Stimulated activated naive CD8-positive, alpha-beta T cell treated with anti-CD3 and anti-CD28 coated beads, Interleukin-15, amount 100 ng/mL, for 72 hours (primary cell): ENCODE measurements at places on chromosomes 1 and 21.
A peak's percentile ranks its signal among the peaks of the same experiment; 100 is the strongest.

DNA sequence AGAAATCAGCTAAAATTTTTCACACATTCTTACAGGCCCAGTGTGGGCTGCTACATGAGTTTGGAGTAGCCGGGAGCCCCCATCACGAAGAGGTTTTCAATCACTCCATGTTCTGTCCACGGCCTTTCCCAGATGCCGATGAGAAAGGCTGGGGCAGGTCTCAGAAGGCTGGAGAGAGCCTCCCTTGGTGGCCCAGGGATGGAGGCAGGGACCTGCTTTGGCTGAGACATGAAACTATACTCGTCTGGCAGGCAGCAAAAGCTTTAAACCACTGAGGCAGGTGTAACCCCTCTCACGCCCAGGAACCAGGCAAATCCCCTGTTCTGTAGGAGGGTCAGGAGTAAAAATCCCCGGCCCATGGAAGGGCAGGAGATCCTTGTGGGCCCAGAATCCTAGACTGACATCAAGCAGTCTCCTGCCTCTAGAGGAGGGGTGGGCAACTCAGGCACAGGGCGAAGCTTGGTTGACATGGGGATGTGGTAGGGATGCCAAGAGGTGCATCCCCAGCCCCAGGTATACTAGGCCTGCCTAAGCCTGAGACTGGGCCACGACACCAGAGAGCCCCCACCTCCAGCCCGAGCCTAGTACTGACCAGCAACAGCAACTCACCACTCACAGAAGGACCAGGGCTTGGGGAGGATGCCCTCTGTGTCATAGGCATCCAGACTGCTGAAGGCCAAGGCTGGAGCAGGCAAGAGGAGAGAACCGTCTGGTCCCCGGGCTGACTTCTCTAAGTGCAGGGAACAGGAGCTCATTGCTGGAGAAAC lies 9.1 kb downstream of the MMEL1 start:
- DNase-seq: no peak

GRCh38 chr1:58773406-58773840 lies 10.4 kb downstream of the JUN start:
- DNase-seq: no peak

- DNase-seq: no peak
These were observed 39.1 kb downstream of the KCNC4 start for GRCh38 chr1:110249256-110249655.

DNA sequence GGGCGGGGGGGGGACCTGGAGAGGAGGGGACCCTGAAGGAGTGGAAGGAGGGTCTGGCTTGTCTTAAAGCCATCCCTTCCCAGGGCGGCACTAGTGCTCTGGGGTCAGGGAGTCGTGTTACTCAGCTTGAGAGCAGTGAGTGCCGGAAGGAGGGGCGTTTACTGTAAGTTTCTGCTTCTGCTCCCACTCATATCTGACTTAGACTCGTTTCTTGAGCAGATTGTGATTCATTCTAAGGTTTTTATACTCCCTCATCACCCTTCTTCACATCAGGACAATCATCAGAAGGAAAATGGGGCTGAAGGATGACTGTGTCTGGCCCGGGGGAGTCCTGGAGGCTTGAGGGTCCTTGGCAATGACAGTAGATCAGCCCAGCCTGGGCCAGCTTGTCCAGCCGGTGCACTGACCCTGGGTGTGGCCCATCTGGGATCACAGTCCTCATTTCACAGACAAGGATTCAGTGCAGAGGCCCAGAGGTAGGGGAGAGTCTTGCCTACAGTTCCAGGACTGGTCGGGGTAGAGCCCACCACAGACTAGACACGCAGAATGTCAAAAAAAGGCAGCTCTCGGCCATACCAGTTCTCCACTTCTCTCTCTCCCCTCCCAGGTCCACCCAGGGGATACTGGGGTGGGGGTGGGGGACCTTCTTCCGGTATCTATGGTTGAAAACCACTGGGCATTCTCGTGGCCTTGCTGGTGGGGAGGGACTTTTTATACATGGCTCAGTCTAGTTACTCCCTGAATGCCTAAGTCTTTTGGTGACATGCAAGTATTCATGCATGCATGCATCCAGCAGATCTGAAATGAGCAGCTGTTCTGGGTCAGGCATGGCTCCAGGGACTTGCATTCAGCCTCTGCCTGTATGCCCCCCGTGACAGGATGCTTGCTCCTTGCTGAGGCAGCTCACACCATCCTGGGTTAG lies 5.1 kb downstream of the TNFRSF8 start:
- peak; percentile 62 for DNase-seq

GRCh38 chr21:26115899-26116298 lies 54.7 kb downstream of the APP start:
- no peak for DNase-seq

DNA sequence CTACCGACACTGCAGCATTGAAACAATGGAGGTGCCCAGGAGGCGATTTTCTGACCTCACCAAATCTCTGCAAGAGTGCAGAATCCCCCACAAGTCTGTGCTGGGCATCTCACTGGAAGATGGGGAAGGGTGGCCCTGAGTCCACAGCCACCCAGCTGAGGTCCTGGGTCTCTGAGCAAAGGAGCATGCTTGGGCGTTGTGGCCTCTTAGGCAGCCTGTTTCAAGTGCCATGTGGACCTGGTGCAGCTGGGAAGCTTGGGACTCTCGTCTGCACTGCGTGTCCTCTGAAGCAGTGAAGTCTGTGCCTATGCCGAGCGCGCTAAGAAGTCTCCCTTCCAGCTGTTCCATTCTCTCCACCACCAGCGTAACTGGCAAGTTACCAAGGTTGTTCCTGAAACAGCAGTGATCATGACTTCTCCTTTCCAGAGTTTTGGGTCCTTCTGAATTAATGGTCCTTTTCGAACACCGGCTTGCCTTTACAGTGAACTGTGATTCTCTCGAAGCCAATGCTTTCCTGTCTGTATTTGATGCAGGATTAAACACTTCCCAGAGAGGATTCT lies 5.0 kb upstream of the PLA2G2C start:
- DNase-seq: no peak

DNA sequence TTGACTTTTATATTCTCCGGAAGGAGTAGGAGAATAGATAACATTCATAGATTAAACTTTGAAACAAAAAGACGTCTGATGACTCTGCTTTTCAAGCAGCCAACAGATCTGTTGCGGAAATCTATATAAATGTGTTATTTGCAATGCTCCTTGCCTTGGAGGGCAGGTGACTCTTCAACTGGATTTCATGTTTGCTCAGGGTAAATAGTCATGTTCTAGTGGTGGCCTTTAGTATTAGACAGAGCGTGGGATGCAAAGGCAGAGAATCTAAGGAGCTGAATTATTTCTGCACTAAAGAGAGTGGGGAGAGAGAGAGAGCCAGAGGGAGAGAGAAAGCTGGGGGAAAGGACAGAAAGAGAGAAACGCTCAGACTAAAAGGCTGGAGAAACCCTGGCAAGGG lies 454.3 kb downstream of the AJAP1 start:
- no peak for DNase-seq

DNA sequence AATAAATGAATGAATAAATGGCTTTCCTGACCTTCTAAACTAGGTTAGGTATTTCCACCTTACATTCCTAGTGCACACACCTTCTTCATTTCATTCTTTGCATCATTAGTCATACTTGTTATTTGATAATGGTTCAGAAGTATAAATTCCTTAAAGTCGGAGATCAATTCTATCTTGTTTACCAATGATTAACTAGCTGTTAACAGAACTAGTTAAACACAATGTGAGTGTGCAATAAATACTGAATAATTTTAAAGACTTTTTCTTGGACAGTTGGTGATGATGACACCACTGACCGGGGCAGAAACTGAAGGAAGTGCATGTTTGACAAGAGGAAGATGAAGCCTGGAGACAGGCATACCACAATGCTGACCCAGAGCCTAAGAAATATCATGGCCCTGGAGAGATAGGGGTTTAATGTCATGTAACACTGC lies 207.1 kb upstream of the DEPDC1 start:
- DNase-seq: no peak

- DNase-seq: no peak
These were observed 38.7 kb downstream of the ANKRD13C start for GRCh38 chr1:70315782-70316181.

- no peak for DNase-seq
These were observed 5.9 kb downstream of the RGS16 start for GRCh38 chr1:182598296-182598695.

DNA sequence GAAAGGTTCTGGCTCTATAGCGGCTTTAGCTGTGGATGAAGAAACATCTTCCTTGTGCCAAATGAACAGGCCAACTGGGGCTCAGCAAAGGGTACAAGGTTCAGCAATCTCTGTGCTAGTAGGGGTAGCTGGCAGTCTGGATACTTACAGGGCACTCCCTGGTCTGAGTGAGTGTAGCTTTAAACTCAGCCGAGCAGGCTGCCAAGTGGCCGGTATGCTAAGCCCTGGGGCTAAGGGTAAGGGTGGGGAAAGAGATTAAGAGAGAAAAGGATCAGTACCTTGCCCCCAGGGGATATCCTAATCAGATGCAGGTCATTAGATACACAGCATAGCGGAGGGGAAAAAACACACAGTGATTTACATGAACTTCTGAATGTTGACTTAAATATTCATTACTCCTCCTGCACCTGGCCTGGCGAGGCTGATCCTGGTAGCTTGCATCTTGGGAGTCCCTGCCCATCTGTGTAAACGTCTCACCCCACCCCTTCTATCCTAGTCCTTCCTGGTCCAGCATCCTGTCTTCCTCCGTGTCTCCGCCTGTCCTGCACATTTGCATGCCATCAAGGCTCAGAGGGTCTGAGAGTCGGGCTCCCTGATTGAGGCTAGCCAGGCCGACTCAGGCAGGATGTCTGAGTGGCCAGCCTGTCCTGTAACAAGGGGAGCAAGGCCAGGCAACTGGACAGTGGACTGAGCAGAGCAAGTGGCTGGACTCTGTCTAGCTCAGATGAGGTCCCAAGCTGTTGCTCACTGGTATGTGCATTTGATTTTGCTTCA lies 39.5 kb upstream of the CNTN2 start:
- no peak for DNase-seq

DNA sequence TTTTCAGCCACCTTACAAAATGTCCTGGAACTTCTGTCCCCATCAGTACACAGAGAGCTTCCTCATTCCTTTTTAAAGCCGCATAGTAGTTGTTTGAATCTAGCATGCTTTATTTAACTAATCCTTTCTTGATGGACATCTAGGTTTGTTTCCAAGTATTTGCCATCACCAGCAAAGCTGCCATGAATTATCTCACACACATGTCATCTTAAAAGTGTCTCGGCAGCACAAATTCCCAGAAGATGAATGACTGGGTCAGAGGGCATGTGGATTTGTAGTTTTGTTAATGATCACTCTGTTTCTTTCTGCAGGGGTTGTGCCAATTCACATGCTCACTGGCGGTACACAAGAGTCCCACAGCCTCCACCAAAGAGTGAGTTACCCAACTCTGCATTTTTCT lies 68.3 kb downstream of the CLIC6 start:
- no peak for DNase-seq

GRCh38 chr1:215198021-215198420 lies 115.5 kb downstream of the KCNK2 start:
- DNase-seq: no peak

DNA sequence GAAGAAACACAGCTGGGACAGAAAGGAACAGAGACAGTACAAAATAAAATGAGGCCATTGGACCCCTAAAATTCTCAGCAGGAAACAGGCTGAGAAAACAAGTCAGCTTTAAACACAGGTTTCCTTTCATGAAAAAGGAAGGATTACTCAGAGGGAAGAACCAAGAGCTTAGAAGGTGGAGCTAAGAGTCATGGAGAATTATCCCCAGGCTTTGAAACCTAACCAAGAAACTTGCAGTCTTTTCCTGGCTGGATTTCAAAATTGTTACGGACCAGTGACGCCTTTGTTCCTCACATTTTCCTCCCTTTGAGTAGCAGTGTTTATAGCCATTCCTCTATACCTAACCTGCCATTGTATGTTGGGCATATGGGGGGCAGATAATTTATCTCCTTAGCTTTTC lies 8.8 kb downstream of the HMGB4 start:
- no peak for DNase-seq

DNA sequence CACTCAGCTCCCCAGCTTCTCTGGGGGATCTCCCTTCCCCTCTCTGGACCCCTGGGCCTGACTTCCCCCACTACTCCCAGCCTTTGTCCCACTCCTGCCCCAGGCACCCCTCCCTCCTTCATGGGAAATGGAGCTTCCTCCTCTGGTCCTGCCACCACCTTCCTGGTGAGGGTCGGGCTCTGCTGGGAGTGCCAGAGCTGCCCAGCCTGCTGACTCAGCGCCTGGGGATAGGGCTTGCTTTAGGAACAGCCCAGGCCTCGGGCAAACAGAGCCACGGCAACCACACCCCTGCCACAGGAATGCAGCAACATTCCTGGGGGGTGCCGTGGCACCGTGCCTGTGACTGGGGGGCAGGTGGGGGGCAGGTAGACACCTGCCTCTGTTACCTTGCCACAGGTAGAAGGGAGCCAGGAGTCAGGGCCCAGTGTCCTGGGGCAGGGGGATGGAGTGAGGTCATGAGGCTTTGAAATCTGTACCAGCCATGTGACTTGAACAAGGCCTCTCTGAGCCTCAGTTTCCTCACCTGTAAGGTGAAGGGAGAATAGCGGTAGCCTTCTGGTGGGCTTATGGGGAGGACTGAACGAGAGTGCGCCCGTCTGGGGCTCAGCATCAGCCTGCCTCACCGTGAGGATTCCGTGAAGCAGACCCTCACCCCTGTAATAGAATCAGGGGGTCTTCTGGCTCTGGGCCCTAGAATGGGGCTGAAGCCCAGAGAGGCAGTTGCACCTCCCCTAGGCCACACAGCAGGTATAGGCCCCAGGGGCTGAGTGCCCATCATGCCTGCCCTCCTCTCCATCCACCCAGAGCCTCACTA lies 17.8 kb upstream of the EPHA2 start:
- no peak for DNase-seq

DNA sequence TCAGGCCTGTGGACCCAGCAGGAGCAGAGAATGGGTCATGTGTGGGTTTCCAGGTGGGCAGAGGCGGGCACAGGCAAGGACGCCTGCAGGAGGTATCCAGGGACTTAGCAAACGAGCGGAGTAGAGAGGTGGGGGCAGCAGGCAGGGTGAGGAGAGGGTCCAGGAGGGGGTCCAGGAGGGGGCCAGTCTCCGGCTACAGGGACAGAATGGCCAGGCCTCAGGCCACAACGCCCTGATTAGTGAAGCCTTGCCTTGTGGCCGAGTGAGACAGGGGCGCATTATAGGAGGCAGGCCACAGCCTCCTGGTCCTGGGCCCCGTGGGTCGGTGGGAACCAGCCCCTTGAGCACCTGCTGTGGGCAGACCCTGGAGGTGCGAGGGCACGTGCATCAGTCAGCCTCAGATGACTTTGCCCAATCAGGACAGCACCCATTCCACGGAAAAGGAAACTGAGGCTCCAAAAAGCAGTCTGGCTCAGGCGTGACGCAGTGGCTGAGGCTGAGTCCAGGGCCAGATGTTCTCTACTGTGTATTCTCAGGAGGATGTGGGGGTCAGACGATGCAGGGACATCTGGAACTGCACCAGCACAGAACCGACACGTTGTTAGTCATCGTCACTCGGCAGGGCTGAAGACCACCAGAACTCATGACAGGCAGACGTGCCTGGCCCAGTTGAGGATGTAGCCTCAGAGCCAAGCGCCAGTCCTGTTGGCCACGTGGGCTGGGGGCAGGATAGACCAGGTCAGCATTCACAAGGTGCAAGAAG lies 113.7 kb downstream of the CRYAA start:
- no peak for DNase-seq

GRCh38 chr1:197392541-197392940 lies 124.5 kb downstream of the CRB1 start:
- DNase-seq: no peak
